Amniotic stem cell (primary cell): ENCODE measurements at places on chromosomes 11 and 22.

GRCh38 chr22:39223091-39223710 is 21.6 kb downstream of the PDGFB start:
- no peak for DNase-seq

- no peak for DNase-seq
Measured at GRCh38 chr11:33721426-33721825, 14.8 kb downstream of the CD59 start.

DNA sequence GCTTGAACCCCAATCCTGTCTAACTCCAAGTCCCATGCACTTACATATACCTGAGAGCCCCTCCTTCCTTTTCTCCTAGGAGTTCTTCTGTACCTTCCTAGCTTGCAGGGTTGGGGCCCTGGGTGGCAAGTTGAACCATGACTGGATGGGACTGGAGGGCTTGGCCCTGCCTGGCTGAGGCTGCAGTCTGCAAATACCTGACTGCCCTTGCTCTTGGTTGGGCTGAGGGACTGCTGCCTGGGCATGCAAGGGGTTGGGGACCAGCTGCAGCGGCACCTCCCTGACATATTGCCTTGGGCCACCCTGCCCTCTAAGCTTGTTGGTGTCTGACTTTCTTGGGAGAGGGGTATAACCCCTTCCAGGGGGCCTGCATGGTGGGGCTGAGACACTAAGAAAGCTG is 9.8 kb upstream of the SLC39A13 start:
- DNase-seq, result no peak

DNA sequence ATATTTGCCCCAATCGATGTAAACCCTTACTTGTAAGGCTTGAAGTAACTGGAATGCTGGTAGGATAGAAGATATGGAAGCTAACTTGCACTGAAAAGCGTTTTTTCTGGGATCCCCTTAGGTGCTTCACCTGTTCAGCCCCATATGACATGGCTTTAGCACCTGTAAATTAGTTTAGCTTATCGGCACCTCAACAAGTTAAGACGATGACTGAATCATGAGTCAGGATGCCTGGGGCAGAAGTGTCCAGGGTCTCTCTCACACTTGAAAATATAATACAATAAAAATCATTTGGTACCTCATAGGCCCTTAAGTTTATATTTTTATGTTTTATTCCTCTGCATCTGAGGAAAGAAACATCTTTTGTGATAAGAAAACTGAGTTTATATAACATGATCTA is 409.2 kb upstream of the LRRC4C start:
- no peak for DNase-seq

DNA sequence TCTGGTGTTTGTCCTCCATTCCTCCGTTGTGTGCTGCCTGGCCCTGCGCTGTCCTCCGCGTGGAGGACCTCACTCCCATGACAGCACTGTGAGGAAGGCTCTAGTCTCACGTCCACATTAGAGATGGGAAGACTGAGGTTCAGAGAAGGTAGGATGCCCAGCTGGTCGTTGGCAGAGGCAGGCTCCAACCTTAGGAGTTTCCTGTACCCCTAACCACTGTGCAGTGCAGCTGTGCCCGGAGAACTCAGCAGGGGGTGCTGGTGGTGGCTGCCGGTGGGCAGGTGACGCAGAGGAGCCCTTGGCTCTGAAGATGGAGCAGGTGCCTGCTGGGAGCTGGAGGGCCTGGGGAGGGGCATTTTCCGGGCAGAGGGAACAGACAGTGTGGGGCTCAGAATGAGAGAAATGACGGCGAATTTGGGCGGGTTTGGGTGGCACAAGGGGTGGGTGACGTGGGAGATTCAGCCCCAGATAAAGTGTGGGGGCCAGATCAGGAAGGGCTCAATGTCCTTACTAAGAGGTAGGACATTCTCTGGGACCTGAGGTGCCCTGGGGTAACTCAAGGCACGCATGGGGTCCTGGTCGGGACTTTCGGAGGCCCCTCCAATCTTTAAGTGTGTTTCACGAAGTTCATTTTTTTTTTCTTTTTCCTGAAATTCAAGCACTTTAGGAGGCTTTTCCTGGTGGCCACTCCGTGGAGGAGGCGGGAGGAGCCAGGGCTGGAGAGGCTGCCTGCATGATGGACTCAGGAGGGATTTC is 535.0 kb downstream of the TBC1D22A start:
- no peak for DNase-seq

GRCh38 chr22:40410731-40411505 is 40.5 kb downstream of the SGSM3 start:
- no peak for DNase-seq

- DNase-seq, result no peak
Measured at GRCh38 chr11:8097062-8097461, 16.1 kb downstream of the TUB start.

DNA sequence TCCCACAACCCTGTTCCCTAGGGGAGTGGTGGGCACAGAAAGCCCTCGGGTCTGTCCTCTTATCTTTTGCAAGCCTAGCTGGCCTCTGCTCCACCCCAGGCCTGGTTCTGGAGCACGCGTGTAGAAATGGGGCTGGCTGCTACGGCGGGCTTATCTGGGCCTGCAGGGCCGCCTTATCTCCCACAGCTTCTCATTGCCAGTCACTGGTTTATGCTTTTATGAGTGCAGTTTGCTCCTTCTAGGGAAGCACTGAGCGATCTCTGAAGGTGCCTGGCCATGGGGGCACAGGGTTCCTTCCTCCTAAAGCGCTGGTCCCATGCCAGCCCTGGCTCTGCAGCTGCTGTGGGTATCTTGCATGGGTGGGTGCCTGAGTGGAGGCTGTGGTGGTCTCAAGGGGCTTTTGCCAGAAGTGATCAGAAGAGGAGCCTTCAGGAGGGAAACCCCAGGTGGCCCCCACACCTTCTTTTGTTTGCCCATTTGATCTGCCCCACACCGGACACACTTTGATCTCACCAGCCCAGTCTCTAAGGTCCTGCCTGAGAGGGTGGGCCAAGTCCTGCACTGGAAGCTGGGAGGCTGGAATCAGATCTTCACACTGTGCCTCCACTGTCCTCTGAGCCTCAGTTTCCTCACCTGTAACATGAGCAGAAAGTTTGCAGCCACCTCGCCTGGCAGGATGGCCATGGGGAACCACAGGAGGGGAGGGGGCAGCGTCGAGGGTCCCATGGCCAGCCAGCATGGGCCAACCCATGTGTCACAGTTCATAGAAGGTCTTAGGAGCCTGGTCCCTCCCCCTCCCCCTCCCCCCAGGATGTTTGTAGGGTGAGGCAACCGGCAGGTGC is 86.6 kb upstream of the FGF3 start:
- DNase-seq, result no peak

DNA sequence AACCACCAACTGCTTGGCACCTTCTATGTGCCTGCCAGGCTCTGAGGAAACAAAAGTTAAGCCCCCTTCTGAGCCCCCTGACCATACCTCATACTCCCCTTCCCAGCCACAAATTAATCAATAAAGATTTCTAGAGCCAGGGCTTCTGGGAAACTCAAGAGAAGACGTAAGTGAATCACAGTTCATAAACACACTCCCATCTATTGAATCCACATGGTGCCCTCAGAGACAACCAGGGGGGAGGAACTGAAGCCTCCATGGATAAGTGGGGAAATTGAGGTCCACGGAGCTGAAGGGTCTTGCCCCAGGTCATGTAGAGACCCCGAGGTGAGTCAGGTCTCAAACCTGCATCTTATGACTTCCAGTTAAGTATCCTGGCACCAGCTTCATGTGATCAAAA is 150.6 kb downstream of the MN1 start:
- no peak for DNase-seq

DNA sequence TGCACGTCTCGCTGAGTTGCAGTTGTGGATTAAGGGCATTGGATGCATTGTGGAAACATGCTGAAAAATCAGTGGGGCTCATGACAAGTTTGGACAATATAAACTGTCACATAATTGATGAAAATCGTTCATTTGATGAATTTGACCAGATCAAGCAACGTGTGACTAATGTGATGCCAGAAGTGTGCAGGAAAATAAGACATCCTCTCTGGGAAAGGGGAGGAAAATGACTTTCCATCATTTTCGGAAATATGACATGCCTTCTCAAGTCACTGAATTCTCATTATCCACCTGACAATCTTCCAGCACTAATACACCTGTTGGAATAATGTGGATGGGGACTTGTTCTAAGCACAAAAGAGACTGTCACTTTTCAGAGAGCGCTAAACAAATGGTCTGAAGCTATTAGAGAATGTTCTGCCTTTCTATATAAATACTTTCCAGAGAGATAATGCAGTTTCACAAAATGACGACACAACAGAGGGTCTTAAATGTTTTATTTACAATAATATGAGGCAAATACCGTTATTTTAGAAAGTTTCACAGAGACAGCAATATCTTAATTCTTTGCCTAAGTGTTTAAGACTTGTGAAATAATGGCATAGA is 1741.9 kb upstream of the RAG2 start:
- no peak for DNase-seq

- DNase-seq, result no peak
Measured at GRCh38 chr11:44057340-44057739, 8.7 kb upstream of the ACCS start.

DNA sequence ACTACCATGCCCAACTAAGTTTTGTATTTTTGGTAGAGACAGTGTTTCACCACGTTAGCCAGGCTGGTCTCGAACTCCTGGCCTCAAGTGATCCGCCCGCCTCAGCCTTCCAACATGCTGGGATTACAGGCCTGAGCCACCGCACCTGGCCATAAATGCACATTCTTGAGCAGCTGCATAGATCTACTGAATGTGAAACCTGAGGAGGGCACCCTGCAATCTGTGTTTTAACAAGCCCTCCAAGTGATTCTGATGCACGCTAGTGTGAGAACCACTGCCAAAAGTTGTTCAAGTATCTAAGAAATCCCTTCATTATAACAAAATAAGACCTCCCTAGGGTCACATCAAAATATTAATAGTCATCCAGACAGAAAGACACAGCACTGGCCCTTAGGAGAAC is 89.3 kb downstream of the RDX start:
- no peak for DNase-seq

DNA sequence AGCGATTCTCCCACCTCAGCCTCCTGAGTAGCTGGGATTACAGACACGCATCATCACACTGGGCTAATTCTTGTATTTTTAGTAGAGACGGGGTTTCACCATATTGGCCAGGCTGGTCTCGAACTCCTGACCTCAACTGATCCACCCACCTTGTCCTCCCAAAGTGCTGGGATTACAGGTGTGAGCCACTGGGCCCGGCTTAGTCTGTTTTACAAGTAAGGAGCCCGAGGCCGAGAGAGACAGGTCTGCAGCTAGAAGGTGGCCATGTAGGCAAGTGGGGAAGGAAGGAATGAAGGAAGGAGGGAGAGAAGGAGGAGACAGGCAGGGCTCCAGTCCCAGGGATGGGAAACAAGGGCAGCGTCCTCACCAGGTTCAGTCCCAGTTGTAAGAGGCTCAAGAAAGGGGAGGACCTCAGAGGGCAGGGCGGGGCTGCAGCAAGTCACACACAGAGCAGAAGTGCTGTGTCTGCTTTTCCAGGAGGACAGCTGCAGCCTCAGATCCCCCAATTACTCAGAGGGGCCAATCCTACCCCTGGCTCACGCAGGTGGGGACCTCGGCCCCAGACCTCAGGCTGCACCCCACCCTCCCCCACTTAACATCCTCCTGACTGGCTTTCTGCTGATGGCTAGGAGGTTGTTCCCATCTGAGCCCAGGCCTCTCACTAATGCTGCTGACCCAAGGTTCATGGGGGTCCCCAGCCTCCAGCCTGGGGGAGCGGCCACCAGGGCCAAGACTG is 53.8 kb upstream of the PRR5 start:
- DNase-seq, result no peak

DNA sequence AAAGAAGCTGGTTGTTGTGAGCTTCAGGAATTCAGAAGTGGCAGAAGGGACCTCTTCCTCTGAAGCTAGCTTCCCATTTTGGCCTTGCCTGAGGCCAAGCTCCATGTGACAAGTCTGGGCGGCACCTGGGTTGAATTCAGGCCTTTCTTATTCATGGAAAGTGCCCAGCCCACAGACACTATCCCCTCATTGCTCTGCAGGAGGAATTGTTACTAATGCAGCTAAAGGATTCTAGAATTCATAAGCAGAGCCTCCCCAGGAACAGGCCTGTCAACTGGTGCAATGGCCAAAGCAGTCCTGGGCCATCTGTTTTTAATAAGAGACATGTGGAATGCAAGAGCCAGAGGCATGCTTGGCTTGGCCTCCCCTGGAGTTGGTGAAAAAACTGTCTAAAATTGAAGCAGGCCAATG is 71.4 kb downstream of the SLC1A2 start:
- peak; percentile 61 for DNase-seq
